ENCODE measurements at places on chromosomes 2 and 18. TPM values are rescaled to one million over a fixed set of nuclear protein-coding genes. Genes with fewer than 3 reads are reported as not detected.

Gene PJVK
- total RNA-seq: 3.9 TPM

Gene HOXD4
- not detected for total RNA-seq

Gene REEP1
- 14.6 TPM for total RNA-seq

Gene ZNF521
- 442 TPM for total RNA-seq

Gene NAT8
- total RNA-seq: not detected

Gene ERMN
- total RNA-seq: 0.80 TPM

Gene EPB41L5
- total RNA-seq: 24.6 TPM

Gene ERFE
- total RNA-seq: 1.5 TPM

Gene UGGT1
- total RNA-seq: 38.4 TPM

Gene AFF3
- total RNA-seq: 12.8 TPM

Gene SLC35G4
- not detected for total RNA-seq

All from cardiac muscle cell (in vitro differentiated cells and primary cell).